ENCODE measurements at places on chromosomes 16 and 17.

DNA sequence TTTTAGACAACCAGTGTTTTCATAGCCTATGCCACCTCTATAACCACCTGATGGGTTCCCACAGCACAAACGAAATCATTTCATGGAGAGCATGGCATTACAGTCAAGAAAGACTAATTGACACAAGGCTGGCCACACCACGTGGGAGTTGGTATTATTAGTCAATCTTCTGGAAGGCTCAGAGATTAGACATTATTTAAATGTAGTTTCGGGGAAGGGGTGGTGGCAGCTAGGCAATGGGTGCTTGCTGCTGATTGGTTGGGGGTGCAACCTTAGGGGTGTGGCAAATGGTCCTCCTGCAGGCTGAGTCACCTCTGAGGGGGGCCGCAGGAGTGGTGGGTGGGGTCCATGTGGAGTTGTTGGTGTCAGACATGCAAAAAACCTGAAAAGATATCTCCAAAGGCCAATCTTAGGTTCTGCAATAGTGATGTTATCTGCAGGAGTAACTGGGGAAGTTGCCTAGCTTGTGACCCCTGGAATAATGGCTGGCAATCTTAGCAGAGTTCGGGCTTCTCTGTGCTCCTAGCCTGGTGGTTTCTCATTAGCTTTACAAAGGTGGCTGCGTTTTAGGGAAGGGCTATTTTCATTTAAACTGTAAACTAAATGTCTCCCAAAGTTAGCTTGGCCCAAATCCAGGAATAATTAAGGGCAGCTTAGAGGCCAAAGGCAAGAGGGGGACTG, 4.6 kb downstream of the TEN1 start:
- no peak for DNase-seq

GRCh38 chr17:4920351-4921048, 11.6 kb upstream of the GP1BA start:
- no peak for DNase-seq

GRCh38 chr17:39609416-39610025, 1.8 kb upstream of the NEUROD2 start:
- no peak for DNase-seq

- no peak for DNase-seq
Measured at GRCh38 chr16:87828071-87828906, 41.0 kb downstream of the SLC7A5 start.

DNA sequence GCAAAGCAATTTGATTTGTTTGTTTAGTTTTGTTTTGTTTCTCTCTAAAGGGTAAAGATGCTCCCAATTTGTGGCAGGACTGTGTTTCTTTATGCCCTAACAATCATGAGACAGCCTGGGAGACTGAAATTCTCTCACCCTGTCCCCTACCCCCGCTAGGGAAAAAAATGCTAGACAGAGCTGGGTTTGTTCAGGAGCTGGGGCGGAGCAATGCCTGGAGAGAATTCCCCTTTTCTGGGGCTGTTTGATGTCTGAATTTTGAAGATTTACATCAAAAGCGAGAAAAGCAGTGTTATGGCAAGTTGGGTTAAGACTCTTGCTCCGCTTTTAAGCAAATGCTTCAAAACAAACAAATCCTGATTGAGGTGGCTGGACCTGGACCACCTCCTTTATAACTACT, 8.4 kb downstream of the MAF start:
- DNase-seq, result no peak

DNA sequence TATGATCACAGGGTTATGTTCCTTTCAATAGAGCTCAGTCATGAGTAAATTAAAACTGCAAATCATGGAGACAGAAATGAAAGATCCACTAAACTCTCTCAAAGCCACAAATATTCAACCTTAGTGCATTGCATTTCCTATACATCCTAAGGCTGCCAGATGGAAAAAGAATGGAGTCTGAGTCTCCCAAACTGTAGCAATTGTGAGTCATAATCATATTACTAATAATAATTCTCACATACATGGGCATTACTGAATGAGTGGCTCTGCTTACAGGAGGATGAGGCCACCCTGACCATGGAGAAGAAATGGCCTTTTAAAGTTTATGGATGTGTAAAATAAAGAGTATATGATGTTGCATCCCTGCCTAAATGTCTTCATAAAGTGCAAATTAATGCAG, 3.2 kb downstream of the CA10 start:
- no peak for DNase-seq

DNA sequence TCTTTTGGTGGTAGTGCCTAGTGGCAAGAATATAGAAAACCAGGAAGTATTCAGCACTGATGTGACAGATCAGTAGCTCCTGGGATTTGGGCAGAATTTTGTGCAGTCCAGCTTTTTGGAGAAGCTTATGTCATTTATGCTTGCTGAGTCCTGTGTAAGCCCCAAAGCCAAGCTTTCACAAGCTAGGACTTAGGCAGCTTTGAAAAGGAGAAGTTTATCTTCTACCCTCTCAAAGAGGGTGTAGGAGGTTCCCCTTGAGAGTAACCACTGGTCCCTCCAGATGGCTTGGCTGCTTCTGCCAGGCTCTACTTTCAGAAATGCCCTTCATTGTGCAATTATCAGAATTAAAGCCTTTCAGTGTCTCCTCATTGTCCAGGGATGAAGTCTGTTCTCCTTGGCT, 78.8 kb downstream of the CES1 start:
- DNase-seq, result no peak

DNA sequence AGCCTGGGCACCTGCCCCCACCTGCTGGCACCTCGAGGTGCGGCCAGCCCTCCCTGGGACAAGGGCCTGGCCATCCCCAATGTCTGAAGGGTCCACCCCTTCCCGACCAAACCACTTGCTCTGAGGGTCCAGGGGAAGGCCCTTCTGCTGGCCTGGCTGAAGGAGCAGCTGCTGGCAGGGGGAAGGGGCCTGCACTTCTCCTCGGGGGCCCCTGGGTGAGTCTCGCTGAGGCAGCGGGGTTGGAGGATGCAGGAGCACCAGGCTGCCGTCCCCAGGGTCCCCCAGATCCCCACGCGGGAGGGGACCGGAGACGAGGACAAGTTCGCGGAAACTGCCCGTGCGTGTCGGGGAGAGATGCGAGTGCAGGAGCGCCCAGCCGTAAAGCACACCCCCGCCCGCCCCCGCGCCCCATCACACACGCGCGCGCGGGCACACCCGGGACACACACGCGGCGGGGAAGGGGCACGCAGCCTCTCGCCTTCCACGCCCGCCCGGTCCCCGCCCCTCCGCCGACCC, 725 bp upstream of the CACNA1H start:
- DNase-seq, result no peak

DNA sequence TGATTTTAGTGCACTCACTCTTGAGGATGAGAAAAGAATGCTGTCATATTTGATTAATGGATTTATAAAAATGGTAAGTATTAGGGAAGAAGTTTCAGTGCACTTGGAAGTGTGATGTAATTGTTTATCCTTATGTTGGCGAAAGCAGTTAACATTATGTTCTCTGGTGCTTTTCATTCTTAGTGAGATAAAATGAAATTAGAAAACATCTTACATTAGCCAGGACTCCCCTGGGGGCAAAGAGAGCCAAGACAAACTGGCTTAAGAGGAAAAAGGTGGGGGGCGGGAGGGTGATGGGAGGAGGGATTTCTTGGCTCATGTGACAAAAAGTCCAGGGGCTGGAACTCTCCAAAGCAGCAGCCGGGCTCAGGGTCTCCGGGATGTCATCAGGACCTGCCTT, 73.2 kb downstream of the KNOP1 start:
- peak; percentile 12 for DNase-seq

DNA sequence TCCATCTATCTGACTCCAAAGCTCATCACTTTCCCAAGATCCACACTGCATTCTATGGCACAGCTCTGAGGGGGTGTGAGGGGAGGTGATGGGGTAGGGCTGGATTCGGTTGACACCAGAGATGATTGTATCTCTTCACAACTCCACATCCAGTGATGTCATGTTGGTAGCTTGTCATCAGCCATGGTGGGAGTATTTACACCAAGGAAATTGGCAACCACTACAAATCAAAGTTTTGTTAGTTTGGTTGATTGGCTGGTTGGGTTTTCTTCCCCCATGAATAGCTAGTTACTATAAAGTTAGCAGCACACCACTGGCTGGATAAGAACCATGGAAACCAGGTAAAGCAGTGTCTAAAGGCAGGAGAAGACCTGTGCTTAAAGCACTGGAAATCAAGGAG, 15.0 kb downstream of the SLC46A1 start:
- DNase-seq, result no peak

GRCh38 chr16:48053418-48053745, 102.4 kb downstream of the ABCC12 start:
- DNase-seq, result peak; percentile 74

- no peak for DNase-seq
Measured at GRCh38 chr17:69142175-69142802, 594 bp upstream of the ABCA6 start.

DNA sequence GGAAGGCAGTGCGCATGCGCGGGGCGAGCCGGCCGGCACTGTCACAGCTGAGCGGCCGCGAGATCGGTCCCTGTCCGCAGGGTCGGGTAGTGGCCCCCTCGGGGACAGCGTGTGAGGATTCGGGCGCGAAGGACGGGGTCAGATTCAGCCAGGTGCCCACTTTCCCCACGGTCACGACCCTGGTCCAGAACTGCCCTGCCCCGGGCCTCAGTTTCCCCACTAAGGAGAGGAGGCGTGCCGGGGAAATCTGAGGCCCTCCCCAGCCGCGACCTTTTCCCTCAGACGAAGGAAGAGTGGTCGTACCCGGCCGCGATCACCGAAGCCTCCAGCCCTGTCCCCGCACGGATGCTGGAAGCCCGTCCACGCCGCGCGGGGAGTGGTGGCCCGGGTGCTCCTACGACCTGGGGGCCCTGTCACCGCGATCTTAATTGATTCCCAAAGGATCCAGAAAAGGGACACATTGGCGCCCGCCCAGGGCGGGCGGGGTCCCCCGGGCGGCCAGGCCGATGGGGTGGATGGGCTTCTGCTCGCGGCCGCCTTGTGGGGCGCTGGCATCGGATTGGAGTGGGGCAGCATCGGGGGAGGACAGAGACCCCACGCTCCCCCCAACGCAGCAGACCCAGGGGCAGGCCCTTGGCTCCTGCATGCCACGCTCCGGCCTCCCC, 57.7 kb downstream of the SRL start:
- peak; percentile 14 for DNase-seq

DNA sequence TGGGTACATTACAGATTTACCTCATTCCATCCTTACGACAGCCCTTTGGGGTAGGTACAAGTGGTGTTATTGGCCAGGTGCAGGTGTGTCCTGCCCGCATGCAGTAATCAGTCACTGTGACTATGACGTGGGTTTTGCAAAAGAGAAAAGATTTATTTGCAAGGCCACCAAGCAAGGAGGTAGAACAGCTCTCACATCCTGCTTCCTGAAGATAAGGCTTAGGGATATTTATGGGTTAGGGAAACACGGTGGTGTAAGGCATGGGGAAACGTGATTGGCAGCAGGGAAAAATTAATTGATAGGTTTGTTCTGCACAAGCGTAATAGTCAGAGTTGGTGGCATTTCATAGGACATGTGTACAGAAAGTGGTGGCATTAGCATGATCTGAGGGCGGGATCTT, 214.8 kb downstream of the PARN start:
- DNase-seq, result no peak

GRCh38 chr17:40015005-40015997, at the start of gene CSF3:
Gene CSF3 (plus strand): TSS chr17:40015440. CDS start chr17:40015475, 35 bp downstream.
- DNase-seq, result no peak

- no peak for DNase-seq
Measured at GRCh38 chr16:23896832-23897821, 61.3 kb downstream of the PRKCB start.

DNA sequence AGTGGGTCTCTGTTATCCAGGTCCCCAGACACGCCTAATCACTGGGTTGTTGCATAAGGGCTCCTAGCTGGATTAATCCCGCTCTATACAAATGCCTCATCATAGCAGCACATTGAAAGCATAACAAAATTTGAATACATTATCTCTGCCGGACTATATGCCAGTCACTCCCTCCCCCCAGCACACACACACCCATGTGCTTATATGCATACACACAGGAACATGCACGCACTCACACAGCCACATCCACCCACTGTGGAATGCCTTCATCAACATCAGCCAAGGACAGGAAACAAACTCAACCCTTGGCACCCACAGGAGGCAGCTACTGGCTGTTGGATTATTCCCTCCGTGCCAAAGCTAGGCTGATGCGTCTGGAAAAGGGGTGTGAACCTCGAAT, 3.5 kb upstream of the CDH13 start:
- no peak for DNase-seq

- peak; percentile 93 for DNase-seq
Measured at GRCh38 chr17:20908313-20909267, 134.2 kb downstream of the USP22 start.

GRCh38 chr17:57752031-57752905, 7.2 kb upstream of the CCDC182 start:
- no peak for DNase-seq

GRCh38 chr16:31298340-31298739, 38.6 kb downstream of the ITGAM start:
- no peak for DNase-seq

GRCh38 chr16:27483624-27484023, 66.1 kb downstream of the GTF3C1 start:
- no peak for DNase-seq

DNA sequence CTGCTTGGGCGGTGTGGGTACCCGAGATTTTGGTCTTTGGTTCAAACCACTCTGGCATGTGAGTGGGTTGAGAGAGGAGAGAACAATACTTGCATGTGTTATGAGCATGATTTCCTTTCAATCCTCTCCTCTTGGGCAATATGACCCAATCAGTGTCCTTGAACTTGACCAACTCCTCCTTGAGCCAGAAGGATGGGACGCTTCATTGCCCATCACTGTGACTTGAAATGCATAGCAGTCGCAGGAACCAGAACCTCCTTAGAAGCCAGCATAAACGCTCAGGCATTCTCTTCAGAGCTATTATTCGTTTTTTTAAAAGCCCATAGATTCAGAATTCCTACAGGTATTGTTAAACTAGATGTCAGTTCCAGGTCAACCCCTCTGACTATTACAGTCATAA, 367.4 kb downstream of the HAPSTR1 start:
- peak; percentile 31 for DNase-seq

- no peak for DNase-seq
Measured at GRCh38 chr17:32259586-32259985, 6.0 kb upstream of the RHBDL3 start.

- DNase-seq, result no peak
Measured at GRCh38 chr17:3719265-3719664, 4.4 kb upstream of the HASPIN start.

- DNase-seq, result no peak
Measured at GRCh38 chr16:87123356-87124001, 193.7 kb downstream of the C16orf95 start.

GRCh38 chr17:51595826-51596398, 335.6 kb downstream of the UTP18 start:
- no peak for DNase-seq
